ENCODE measurements at places on chromosomes 2 and 18. TPM values are rescaled to one million over a fixed set of nuclear protein-coding genes. Genes with fewer than 3 reads are reported as not detected.

- H3K36me3 ChIP-seq: peaks cover 14% of the 10 kb centered on the region
- H3K27me3 ChIP-seq: no peaks in the 10 kb centered on the region
- H3K4me3 ChIP-seq: peak overlapping the region; percentile 21
Measured at GRCh38 chr2:8394569-8395359, 287.1 kb upstream of the ID2 start.

DNA sequence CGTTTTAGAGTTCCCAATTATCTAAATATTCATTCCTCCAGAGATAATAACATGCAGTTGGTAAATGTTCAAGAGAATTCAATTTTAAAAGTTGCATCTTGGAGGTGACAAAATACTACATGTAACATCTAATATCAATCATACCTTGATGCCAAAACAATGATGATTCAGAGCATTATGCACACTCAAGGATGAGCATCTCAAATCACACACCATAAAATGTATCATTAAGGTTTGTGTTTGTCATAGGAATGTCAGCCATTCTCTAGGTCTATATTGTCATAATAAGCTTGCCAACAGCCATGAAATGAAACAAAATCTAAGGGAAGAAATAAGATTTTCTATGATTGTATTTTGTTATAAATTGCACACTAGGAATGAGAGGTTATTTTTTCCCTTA, 1667.0 kb downstream of the DPP10 start:
- no peak overlapping the region for H3K27ac ChIP-seq
- DNase-seq: no peak
- no peak overlapping the region for H3K4me3 ChIP-seq

GRCh38 chr2:105782646-105783045, 37.9 kb downstream of the NCK2 start:
- DNase-seq: no peak
- H3K27me3 ChIP-seq: no peaks in the 10 kb centered on the region
- H3K4me1 ChIP-seq: peaks cover 77% of the 10 kb centered on the region
- no peak overlapping the region for H3K4me3 ChIP-seq
- H3K27ac ChIP-seq: no peak overlapping the region
- peaks cover 4% of the 10 kb centered on the region for H3K36me3 ChIP-seq

- H3K27me3 ChIP-seq: peaks cover 4% of the 10 kb centered on the region
- no peaks in the 10 kb centered on the region for H3K36me3 ChIP-seq
- no peaks in the 10 kb centered on the region for H3K4me1 ChIP-seq
- H3K27ac ChIP-seq: no peak overlapping the region
- H3K4me3 ChIP-seq: no peak overlapping the region
Measured at GRCh38 chr2:204159526-204159925, 223.0 kb downstream of the ICOS start.

DNA sequence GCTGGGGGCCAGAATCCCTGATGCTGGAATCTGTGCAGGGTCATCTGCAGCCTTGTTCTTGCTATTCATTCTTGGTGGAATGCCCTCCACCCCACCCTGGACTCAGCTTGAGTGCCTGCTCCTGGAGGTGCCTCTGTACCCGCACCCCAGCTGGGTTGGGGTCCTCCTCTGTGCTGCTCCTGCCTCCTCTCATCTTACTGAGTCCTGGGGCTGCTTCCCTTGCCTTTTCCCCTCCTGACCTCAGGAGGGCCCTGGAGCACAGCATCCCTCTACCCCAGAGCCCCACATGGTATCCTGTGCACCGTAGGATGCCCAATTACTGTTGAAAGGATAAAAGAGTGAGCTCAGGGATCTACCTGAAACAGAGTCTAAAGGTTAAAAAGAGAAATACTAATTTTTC, 81.6 kb downstream of the CIB4 start:
- H3K36me3 ChIP-seq: no peaks in the 10 kb centered on the region
- H3K4me3 ChIP-seq: no peak overlapping the region
- peaks cover 17% of the 10 kb centered on the region for H3K27me3 ChIP-seq
- no peak overlapping the region for H3K27ac ChIP-seq
- DNase-seq: no peak
- H3K4me1 ChIP-seq: peaks cover 6% of the 10 kb centered on the region

DNA sequence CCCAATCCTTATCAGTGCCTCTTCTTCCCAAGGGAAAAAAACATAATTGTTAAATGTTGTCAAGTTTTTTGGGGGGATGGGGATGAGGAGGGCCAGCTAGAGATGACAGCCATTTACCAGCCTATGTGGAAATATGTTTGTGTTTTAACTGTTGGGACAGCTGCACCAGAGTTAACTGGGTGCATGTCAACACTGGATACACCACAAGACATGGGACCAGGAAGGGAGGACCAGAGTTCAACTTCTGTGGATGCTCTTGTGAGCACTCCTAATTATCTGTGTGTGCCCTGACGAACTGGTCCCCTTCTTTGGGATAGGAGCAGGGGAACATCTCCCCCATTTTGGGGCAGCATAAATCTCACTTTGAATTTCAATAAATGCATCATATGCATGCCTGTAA, 66.1 kb upstream of the FZD5 start:
- H3K4me3 ChIP-seq: no peak overlapping the region
- no peak overlapping the region for H3K27ac ChIP-seq
- H3K4me1 ChIP-seq: no peaks in the 10 kb centered on the region
- H3K36me3 ChIP-seq: no peaks in the 10 kb centered on the region

DNA sequence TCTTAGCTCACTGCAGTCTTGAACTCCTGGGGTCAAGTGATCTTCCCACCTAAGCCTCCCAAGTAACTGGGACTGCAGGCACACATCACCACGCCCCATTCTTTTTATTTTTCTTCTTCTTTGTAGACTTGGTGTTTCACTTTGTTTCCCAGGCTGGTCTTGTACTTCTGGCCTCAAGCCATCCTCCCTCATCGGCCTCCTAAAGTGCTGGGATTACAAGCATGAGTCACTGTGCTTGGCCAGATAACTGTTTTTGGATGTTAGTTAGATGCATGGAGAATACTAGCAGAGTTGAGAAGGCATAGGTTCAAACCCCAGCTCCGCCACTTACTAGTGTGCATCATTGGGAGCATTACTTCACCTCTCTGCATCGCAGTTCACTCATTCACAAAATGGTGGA, 88.3 kb downstream of the TXNL1 start:
- H3K27me3 ChIP-seq: peaks cover 10% of the 10 kb centered on the region
- no peak overlapping the region for H3K27ac ChIP-seq
- H3K4me3 ChIP-seq: no peak overlapping the region
- no peaks in the 10 kb centered on the region for H3K36me3 ChIP-seq
- H3K4me1 ChIP-seq: no peaks in the 10 kb centered on the region

GRCh38 chr2:234793212-234793785, 158.5 kb upstream of the SH3BP4 start:
- DNase-seq: no peak
- H3K27ac ChIP-seq: no peak overlapping the region
- no peak overlapping the region for H3K4me3 ChIP-seq
- H3K27me3 ChIP-seq: peaks cover under 1% of the 10 kb centered on the region
- H3K4me1 ChIP-seq: no peaks in the 10 kb centered on the region
- H3K36me3 ChIP-seq: no peaks in the 10 kb centered on the region

- no peaks in the 10 kb centered on the region for H3K27me3 ChIP-seq
- no peaks in the 10 kb centered on the region for H3K4me1 ChIP-seq
- no peaks in the 10 kb centered on the region for H3K36me3 ChIP-seq
- H3K4me3 ChIP-seq: no peak overlapping the region
- H3K27ac ChIP-seq: no peak overlapping the region
Measured at GRCh38 chr2:12577567-12578253, 139.0 kb upstream of the TRIB2 start.

GRCh38 chr2:164182116-164182627, 439.1 kb downstream of the GRB14 start:
- no peaks in the 10 kb centered on the region for H3K4me1 ChIP-seq
- no peak overlapping the region for H3K27ac ChIP-seq
- no peaks in the 10 kb centered on the region for H3K36me3 ChIP-seq
- H3K4me3 ChIP-seq: no peak overlapping the region
- no peaks in the 10 kb centered on the region for H3K27me3 ChIP-seq

DNA sequence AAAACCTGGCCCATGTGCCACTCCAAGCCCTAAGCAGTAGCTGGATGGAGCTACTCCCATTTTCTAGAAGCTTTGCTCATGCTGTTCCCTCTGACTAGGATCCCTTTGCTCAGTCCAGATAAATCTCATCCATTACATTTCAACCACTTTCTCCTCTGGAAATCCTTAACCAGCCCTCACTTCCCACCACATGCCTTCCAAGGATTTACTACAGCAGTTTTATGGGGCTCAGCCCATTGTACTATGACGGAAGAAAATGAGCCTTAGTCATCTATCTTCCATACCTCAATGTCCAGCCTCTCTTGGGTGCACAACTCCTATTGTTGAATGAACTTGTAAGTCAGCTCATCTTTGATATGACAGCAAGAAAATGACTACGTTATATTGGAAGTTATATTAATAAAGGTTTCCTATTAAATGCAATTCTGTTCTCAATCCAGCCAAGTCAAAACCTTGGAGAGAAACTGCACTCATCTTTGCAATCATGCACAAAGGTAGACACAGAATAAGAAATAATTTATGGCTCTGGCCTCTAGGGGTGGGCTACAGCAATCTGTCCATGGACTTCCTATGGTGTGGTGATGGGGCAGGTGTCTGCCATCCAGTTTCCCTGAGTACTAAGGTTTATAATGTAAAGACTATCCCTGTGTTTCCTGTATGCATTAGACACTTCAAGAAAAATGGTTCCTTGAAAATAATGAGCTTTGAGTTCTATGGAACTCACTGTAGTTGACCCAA, 3.4 kb downstream of the B4GALT6 start:
- H3K4me1 ChIP-seq: peaks cover 51% of the 10 kb centered on the region
- peak; percentile 11 for DNase-seq
- H3K27ac ChIP-seq: no peak overlapping the region
- H3K36me3 ChIP-seq: no peaks in the 10 kb centered on the region
- peaks cover 12% of the 10 kb centered on the region for H3K27me3 ChIP-seq

- H3K4me3 ChIP-seq: no peak overlapping the region
- no peak overlapping the region for H3K27ac ChIP-seq
- peaks cover 2% of the 10 kb centered on the region for H3K27me3 ChIP-seq
- DNase-seq: no peak
- no peaks in the 10 kb centered on the region for H3K36me3 ChIP-seq
Measured at GRCh38 chr2:128444121-128444771, 125.6 kb upstream of the HS6ST1 start.

DNA sequence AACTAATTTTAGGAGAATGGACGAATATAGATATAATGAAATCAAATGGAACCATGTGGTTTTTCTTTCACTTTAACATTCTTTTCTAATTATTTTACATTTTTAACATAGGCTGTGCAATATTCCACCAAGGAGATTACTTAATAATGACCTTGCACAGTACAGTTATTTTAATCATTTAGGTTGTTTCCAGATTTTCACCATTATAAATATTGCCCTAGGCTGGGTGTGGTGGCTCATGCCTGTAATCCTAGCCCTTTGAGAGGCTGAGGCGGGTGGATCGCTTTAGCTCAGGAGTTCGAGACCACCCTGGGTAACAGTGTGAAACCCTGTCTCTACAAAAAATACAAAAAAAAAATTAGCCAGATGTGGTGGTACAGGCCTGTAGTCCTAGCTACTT, 14.5 kb upstream of the DRC1 start:
- H3K36me3 ChIP-seq: peaks cover 22% of the 10 kb centered on the region
- H3K27me3 ChIP-seq: peaks cover 2% of the 10 kb centered on the region
- H3K4me3 ChIP-seq: no peak overlapping the region
- H3K27ac ChIP-seq: no peak overlapping the region
- H3K4me1 ChIP-seq: no peaks in the 10 kb centered on the region
- no peak for DNase-seq

- DNase-seq: no peak
- peaks cover 9% of the 10 kb centered on the region for H3K4me1 ChIP-seq
- peaks cover 47% of the 10 kb centered on the region for H3K36me3 ChIP-seq
- no peak overlapping the region for H3K4me3 ChIP-seq
- no peak overlapping the region for H3K27ac ChIP-seq
Measured at GRCh38 chr2:159362816-159363251, 76.3 kb upstream of the WDSUB1 start.

DNA sequence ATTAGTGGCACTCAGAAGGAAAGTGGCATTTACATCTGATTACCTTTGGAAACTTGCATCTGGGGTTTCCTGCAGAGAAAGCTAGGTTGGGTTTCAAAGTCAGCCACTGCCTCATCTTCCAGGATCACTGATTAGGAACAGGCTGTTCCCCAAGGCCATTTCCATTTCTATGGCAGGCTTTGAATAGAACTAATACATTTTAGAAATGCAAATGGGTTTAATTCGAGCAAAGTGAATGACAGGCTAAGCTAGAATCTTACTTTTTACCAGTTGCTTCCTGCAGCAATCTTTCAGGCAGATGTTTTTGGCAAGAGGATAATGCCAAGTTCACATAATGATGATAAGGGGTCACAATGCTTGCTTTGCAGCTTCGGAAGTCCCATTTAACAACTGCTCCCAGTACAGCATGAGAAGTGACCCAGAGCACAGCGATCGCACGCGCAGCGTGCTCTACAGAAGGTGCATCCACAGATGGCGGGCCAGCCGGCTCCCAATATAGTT, 336.7 kb downstream of the LPIN1 start:
- peaks cover 16% of the 10 kb centered on the region for H3K4me1 ChIP-seq
- peaks cover 3% of the 10 kb centered on the region for H3K27me3 ChIP-seq
- H3K4me3 ChIP-seq: no peak overlapping the region
- no peaks in the 10 kb centered on the region for H3K36me3 ChIP-seq

GRCh38 chr2:63590626-63591408, 2.1 kb downstream of the MDH1 start:
- DNase-seq: no peak
- H3K4me1 ChIP-seq: peaks cover 59% of the 10 kb centered on the region
- H3K27ac ChIP-seq: peak overlapping the region; percentile 38

DNA sequence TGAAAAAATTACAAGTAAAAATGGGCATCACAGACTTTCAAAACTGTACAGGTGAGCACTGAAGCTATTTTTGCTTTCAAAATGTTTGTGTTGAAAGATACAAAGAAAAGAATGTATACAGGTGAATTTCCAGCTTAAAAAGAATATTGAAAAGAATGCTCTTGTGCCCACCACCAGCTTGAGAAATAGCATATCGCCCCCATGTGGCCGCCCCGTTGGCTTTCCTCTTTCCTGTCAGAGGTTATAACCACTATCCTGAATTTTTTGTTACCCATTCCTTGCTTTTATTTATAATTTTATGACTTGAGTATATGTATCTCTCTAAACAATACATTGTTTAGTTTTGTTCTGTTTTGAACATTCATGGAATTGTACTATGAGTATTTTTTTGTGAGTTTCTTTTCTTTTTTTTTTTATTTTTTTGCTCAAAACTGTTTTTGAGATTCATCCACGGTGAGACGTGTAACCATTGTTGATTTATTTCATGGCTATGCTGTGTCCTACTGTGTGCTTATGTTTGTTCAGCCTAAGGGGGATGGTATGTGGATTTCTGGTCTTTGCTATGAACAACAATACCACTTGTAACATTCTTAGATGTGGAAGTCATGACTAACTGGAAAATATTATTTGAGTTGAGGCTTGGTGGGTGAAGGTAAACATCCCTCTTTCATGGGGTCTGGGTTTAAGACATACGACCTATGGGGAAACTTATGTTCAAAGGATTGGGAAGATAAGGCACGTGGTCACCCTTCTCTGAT, 11.6 kb downstream of the TRPM8 start:
- peaks cover 10% of the 10 kb centered on the region for H3K27me3 ChIP-seq
- no peak overlapping the region for H3K4me3 ChIP-seq
- peaks cover 13% of the 10 kb centered on the region for H3K4me1 ChIP-seq
- peaks cover 3% of the 10 kb centered on the region for H3K36me3 ChIP-seq

GRCh38 chr2:197158591-197159550, 151.7 kb downstream of the ANKRD44 start:
- DNase-seq: no peak
- peaks cover 2% of the 10 kb centered on the region for H3K27me3 ChIP-seq
- peak overlapping the region; percentile 73 for H3K27ac ChIP-seq
- peaks cover 84% of the 10 kb centered on the region for H3K4me1 ChIP-seq
- H3K36me3 ChIP-seq: peaks cover 5% of the 10 kb centered on the region
- peak overlapping the region; percentile 53 for H3K4me3 ChIP-seq

HTRA2 gene
- polyA plus RNA-seq: 27.0 TPM

GALNT3 gene
- polyA plus RNA-seq: 7.2 TPM

ALKAL2 gene
- polyA plus RNA-seq: 6.6 TPM

SERPINB10 gene
- not detected for polyA plus RNA-seq

L3MBTL4 gene
- 3.9 TPM for polyA plus RNA-seq

GAL3ST2 gene
- polyA plus RNA-seq: not detected

LOXHD1 gene
- polyA plus RNA-seq: 0.07 TPM

PLEKHH2 gene
- polyA plus RNA-seq: not detected

SMYD1 gene
- not detected for polyA plus RNA-seq

PROKR1 gene
- polyA plus RNA-seq: not detected

Measured in immature natural killer cell (primary cell).